PC-3 (cell line): ENCODE measurements at places on chromosomes 12 and 14.

- peak; percentile 46 for DNase-seq
Observed at GRCh38 chr12:89179245-89179644, 173.1 kb downstream of the DUSP6 start.

GRCh38 chr12:47835831-47836155 lies 16.1 kb upstream of the HDAC7 start:
- DNase-seq = peak; percentile 88

DNA sequence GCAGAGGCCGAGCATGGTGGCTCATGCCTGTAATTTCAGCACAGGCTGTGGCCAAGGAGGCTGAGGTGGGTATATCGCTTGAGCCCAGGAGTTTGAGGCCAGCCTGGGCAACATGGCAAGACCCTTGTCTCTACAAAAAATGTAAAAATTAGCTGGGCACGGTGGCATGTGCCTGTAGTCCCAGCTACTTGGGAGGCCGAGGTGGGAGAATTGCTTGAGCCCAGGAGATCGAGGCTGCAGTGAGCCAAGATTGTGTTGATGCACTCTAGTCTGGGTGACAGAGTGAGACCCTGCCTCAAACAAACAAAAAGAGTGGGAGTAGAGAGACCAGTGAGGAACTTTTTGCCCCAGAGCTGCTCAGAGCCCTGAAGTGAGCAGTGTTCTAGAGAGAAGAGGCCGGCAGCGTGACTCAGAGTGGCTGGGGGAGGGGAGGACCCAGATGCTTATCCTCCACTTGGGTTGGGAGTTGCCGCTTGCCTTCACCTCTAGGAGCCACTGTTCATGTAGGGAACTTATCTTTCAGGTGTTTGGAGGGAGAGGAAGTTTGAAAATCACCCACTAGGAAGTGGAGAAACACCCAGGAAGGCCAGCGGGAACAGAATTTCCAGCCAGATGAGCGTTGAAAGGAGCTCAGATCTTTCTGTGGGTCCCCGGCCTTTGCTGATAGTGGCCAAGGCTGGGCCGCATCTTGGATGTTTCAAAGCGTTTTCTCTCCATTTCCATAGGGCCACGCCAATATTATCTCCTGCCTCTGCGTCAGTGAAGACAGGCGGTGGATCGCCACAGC lies 15.3 kb downstream of the CFAP251 start:
- no peak for DNase-seq

DNA sequence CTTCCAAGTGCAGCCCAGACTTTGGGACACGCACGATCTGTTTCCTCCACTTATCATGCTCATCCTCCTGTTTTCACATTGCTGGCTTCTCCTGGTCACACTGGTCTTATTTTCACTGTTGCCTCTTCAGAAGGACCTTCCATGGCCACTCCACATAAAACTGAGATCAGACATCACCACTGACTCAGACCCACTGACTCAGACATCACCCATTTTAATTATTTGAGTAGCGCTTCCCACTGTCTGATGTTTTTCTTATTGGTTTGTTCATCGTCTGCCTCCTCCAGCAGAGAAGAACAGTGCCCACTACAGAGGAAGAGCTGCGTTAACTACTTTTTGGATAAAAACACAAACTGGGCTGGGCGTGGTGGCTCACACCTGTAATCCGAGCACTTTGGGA lies 270.5 kb upstream of the PWP1 start:
- peak; percentile 83 for DNase-seq

DNA sequence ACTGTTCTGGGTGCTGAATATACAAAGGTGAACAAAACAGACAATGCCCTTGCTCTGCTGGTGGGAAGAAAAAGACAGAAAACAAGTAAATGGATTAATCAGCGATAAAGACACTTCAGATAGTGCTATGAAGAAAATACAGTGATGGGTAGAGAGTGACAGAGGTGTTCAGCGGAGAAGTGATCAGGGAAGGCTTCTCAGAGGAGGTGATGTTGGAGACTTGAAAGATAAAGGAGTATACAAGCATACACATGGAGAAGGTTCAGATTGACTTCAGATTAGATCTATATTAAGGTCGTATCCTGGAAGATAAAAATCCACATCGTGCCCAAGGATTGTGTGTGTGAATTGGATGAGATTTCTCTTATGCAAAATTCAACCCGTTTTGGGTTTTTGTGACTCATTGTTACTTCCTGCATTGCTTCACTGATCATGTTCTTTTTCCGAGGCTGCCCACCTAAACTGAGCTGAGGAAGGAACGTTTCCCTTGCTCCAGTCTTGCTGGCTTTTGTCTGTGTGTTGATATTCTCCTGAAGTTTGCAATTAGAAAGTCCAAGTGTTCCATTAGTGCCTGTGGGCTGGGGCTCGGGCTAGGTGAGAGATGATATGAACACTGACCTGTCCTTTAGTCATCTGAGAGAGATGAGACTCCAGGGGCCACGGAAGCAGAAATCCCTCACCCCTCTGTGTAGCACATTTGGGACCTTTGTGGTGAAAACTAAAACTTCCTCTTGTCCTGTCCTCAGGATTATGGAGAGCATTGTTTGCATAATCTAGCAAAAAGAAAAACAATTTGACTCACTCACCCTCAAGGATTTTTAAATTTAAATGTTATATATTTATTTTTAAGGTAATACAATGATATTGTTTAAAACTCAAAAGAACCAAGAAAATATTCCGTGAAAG lies 27.6 kb downstream of the PLXNC1 start:
- peak; percentile 7 for DNase-seq

- no peak for DNase-seq
Observed at GRCh38 chr14:76289276-76289675, 86.7 kb upstream of the ESRRB start.

- DNase-seq = no peak
Observed at GRCh38 chr12:101650346-101651117, 46.9 kb upstream of the CHPT1 start.

DNA sequence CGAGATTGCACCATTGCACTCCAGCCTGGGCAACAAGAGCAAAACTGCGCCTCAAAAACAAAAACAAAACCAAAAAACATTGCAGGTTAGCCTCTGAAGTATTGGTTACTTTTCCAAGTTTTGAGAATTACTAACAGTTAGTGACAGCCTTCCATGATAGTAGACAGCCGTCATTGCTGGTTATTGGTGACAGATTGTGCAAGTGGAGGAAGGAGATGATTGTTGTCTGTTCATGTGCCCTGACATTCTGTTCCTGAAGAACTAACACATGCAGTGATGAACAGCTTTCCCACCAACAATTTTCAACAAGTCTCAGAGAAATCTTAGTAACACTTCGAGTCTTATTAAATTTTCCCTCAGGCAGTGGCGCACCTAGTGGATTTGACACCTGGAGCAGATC lies 89.3 kb upstream of the NAP1L1 start:
- no peak for DNase-seq

- no peak for DNase-seq
Observed at GRCh38 chr12:72622556-72622955, 350.4 kb downstream of the TRHDE start.

GRCh38 chr12:89180496-89180895 lies 171.8 kb downstream of the DUSP6 start:
- no peak for DNase-seq

DNA sequence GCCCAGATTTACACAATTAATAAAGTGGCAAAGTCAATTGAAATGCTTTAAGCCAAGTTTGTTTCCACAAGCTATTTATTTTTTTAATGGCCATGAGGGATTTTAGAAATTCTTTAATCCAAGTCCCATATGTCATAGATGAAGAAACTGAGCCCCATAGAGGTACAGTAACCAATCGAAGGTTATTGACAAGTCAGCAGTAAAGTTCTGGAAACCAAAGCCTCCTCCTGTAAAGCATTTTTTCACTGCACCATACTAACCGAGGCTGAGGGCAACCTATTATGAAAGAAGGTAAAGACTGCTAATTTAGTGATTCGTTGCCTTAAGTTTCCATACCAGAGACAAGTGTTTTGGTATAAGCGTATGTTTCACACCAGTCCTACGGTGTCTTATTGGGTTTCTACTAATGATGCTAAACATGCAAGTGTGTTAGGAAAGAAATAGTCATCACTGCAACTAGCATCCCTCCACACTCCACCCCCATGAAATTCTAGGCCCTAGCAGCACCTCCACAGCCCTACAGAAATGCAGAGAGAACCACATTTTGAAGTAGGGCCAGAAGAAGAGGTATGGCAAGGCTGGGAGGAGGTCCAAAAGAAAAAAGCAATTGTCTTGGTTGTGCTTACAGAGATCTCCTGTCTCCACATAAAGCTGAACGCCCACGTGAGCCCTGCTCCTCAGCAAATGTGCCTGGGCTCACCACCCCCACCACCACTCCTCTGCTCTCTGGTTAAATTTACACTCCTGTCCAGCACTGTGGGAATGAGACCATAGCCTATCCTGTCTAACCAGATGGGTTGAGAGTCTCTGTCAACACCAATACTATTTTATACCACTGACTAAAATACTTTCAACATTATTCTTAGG lies 271.1 kb upstream of the G2E3 start:
- no peak for DNase-seq

- DNase-seq = no peak
Observed at GRCh38 chr14:68936476-68936875, 42.6 kb downstream of the ACTN1 start.

- no peak for DNase-seq
Observed at GRCh38 chr12:41897593-41897992, 247.1 kb downstream of the GXYLT1 start.

- no peak for DNase-seq
Observed at GRCh38 chr14:94115058-94115591, 4.6 kb downstream of the IFI27 start.

- DNase-seq = peak; percentile 80
Observed at GRCh38 chr14:65302571-65303189, 109.8 kb upstream of the FUT8 start.

DNA sequence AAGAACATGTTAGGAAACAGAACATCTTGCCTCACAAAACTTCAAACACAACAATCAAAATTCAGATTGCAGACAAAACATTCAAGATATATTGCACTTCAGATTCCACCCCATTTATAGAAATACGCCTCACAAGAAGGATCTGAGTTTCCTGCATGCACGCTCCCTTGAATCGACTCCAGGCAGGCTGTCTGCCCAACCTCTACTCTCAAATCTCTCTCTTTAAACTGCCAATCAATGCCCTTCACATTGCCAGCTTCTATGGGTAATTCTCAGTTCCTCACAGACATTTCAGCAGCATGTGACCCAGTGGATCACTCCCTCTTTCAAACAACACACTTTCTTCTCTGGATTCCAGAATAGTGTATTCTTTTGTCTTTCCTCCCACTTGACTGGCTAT lies 184.1 kb downstream of the PRKD1 start:
- DNase-seq = no peak

- DNase-seq = no peak
Observed at GRCh38 chr12:118841588-118841987, 139.8 kb upstream of the SRRM4 start.

- peak; percentile 32 for DNase-seq
Observed at GRCh38 chr14:97644365-97644764, 847.2 kb downstream of the VRK1 start.

- DNase-seq = peak; percentile 8
Observed at GRCh38 chr14:44370727-44371126, 136.4 kb downstream of the FSCB start.

DNA sequence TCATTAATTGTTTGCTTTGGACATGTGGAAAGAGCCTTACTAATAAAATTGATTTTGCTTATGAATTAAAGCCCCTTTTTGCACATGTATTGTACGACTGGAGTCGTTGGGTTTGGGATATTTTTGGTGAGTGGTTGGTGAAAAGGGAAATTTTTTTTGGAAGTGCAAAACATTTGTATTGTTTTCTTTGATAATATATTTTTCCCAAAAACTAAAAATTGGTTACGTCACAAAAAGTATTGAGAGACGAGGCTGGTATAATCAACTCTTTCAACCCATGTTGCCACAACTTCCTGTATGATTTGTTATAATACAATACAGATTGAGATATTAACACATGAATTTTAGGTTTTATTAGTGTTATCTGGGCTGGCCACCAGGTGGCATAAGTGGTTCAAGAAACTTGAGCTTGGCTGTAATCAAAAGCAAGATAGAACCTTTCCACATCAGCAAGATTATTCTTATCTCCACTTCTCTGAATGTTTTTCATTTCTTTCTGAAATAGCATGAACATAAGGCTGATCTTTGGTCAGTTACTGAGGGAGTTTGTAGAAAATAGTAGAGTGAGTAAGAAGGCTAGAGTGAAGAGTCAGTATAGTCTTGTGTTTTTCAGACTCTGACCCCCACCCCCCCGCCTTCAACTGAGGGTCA lies 8.7 kb downstream of the NGDN start:
- DNase-seq = peak; percentile 73

- DNase-seq = no peak
Observed at GRCh38 chr14:32102152-32102787, 25.2 kb downstream of the ARHGAP5 start.

DNA sequence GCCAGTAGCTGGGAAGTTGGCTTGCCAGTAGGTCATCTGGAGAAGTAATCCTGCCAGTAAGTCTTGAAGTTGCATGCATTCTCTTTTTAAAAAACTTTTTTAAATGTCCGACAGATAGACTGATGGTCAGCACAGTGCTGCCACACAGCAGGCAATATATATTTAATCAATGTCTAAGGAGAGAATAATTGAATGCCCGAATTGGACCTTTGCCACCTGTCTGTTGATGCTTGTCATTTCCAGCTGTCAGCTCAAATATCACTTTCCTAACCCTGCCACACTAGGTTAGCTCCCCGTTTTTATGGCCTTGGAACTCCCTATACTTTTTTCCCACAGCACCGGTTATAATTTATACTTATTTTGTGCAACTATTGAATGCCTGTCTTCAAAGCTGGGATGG lies 2.1 kb upstream of the SLC15A4 start:
- no peak for DNase-seq
